Activated T-helper 1 cell treated with anti-CD3 and anti-CD28 coated beads, Interleukin-2, amount 50 U/mL, for 16 hours (primary cell): ENCODE measurements at places on chromosomes 4 and X.

- no peak for DNase-seq
These were observed 44.1 kb upstream of the UPRT start for GRCh38 chrX:75229774-75230173.

- DNase-seq, result no peak
These were observed 545.2 kb downstream of the C4orf33 start for GRCh38 chr4:129641179-129641578.

GRCh38 chr4:61079427-61079826, 120.7 kb upstream of the ADGRL3 start:
- no peak for DNase-seq

DNA sequence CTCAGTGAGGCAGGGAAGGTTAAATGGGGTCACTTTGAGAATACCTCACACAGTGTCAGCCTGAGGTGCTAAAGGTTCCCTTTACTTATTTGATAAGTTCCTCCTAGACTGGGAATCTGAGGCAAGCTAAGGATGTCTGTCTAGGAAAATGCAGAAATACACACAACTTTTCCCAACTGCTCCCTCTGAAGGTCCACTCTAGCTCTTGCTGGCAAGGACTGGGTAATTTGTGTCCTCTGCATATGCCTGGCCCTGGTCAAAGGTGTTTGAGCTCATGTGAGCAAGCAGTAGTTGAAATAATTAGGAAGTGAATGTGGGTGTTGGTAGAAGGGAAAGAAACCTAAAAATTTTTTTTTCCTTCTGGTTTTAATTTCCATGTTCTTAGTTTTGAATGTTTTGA, 21.3 kb downstream of the TXLNG start:
- no peak for DNase-seq

DNA sequence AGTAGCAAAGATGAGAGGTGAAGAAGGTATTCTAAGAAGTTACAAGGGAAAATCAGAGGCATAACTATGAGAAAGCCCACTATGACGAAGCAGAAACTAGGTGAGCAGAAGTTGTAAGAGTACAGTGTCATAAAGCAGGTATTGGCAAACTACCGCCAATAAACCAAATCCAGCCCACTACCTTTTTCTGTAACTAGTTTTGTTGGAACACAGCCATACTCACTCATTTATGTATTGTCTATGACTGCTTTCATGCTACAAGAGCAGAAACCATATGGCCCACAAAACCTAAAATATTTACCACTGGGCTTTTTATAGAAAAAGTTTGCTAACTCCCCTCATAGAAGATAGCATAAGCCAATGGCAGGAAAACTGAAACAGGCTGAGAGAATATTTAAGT, 31.8 kb upstream of the ZCCHC13 start:
- DNase-seq, result no peak

- no peak for DNase-seq
These were observed 261.1 kb upstream of the GATB start for GRCh38 chr4:152021788-152022438.

- no peak for DNase-seq
These were observed 16.5 kb upstream of the CLCN4 start for GRCh38 chrX:10140264-10140663.

- no peak for DNase-seq
These were observed 638.1 kb upstream of the AGA start for GRCh38 chr4:178080312-178080711.

- DNase-seq, result no peak
These were observed 20.7 kb downstream of the FRMPD3 start for GRCh38 chrX:107470198-107470597.

GRCh38 chrX:16931371-16931770, 15.1 kb upstream of the REPS2 start:
- no peak for DNase-seq

GRCh38 chr4:179709961-179710624, 2267.9 kb upstream of the AGA start:
- DNase-seq, result no peak

GRCh38 chr4:139942241-139942640, 211.7 kb downstream of the MAML3 start:
- DNase-seq, result no peak

GRCh38 chrX:153600032-153600373, 1.1 kb upstream of the CCNQ start:
- DNase-seq, result no peak

GRCh38 chrX:72050011-72050410, 81.7 kb downstream of the RTL5 start:
- DNase-seq, result no peak

DNA sequence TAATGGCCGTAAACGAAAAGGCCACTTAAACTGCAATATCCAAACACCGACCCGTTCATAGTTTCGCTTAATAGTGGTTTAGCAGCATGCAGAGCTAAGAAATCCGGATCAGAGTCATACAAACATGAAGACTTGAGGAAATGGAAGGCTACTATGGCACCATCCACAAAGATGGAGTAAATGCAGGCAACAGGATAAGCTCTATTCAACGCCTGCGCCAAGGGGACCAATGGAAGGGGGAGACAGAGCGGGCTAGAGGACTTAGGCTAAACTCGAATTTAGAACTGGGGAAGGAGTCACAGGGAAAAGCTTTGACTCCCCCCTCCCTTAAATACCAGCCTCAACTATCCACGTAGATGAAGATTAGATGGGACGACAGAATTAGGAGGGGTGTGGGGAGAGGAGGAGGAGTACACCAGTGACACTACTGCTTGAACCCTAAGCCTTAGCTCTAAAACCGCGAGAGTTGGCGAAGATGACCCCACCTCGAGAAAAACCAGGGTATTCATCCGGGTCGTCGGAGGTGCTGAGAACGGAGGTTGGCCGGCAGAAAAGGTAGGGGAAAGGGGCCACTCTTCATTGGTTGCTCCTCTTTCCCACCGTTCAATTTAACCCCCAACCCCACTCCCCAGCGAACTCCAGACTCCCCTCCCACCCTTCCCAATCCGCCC, 3.5 kb downstream of the HUWE1 start:
- DNase-seq, result peak; percentile 7

- no peak for DNase-seq
These were observed 9.3 kb upstream of the CEP135 start for GRCh38 chr4:55939421-55939820.

DNA sequence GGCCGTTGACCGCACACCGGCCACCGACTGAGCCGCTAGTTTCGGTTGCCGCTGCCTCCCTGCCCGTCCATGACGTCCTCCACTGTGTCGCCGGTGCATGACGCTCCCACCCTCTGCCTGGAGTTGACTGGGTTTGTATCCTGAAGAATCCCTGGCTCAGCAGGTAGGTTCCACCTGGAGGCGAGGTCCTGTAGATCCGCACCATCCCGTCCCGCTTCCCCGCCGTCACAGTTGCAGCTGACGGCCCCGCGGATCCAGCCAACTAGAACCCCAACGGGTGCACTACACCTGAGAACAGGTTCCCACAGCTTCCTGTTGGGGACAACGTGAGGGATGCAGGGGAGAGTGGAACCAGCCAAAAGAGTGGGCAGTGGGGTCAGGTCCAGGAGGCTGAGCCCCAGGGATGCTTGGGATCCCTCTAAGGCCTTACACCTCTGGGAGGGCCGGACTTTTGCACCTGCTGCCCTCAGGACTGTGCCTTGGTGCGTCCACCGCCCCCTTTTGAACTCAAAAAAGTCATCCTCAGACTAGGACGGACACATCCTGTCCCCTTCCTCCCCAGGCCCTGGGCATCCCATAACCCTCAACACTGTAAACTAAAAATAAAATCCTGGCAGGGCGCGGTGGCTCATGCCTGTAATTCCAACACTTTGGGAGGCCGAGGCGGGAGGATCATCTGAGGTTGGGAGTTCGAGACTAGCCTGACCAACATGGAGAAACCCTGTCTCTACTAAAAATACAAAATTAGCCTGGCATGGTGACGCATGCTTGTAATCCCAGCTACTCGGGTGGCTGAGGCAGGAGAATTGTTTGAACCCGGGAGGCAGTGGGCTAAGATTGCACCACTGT, 1.1 kb upstream of the SLBP start:
- no peak for DNase-seq

- DNase-seq, result no peak
These were observed 38.2 kb upstream of the PLAC8 start for GRCh38 chr4:83152746-83153145.

GRCh38 chr4:4658052-4658451, 116.2 kb upstream of the STX18 start:
- no peak for DNase-seq

DNA sequence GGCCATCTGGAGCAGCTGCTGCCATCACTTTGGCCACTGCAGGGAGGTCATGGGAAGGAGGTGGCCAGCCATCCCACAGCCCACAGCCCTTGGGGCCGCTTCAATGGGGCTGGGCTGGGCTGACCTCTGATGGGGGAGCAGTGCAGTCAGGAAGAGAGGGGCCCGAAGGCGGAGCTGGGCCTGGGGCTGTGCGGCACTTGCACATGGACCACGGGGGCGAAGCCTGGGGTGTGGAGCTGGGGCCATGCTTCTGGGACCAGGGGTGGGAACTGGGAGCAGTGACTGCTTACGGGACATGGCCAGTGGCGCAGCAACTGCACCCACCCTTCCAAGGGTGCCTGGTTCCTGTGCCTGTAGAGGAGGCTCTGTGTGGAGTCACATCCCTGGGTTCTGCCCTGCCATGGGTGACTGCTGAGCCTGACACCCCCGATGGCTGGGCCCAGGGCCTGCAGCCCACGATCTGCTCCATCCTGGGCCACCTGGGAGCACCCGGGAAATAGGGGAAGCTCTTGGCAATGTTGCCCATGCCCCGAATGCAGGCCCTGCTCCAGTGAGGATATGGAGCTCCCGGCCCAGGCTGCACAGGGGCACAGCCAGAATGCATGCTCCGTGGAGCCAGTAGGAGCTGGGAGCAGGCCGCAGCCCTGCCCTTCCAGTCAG, 22.4 kb upstream of the SULT1B1 start:
- DNase-seq, result no peak

DNA sequence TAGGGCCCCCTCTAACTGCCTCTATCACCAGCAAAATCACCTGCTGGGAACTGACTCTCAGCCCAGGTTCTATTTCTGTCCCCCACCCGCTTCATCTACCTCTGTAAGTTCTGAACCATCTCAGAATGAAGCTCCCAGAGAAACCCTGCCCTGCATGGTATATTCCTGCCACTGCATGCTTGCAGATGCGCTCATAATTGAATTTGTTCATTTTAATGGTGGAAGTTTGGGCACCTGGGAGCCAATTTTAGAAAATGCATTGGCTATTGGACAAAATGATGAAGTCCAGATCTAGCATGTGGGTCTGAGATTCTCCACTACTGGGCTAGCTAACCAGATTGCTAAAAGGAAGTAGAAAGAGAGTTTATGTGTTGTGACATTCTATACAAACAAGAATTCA, 28.6 kb upstream of the SLC10A4 start:
- DNase-seq, result no peak

- no peak for DNase-seq
These were observed 33.9 kb downstream of the AFF2 start for GRCh38 chrX:148534291-148534690.

- DNase-seq, result no peak
These were observed 178.7 kb downstream of the SLIT2 start for GRCh38 chr4:20430259-20430941.

GRCh38 chrX:29315931-29316330, 728.7 kb downstream of the IL1RAPL1 start:
- DNase-seq, result no peak

DNA sequence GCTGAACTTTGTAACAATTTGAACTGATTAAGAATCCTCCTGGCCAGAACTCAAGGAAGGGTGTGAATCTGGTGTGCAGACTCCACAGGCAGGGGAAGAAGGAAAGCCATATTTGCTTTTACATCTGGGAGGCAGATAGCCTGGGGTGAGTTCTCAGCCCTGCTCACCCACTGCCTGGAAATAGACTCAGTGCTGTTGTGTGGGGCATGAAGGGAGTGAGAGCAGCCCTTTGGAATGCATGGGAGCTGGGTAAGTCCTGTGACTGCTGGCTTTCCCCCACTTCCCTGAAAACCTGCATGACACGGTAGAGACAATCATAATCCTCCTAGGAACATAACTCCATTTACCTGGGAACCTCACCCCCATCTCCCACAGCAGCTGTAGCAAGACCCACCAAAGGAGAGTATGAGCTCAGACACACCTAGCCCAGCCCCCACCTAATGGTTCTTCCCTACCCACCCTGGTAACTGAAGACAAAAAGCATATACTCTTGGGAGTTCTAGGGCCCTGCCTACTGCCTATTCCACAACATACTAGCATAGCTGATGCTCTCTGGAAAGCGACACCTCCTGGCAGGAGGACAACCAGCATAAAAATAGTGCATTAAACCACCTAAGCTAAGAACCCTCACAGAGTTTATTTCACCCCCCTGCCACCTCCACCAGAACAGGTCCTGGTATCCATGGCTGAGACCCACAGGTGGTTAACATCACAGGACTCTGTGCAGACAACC, 59.3 kb upstream of the UBQLN2 start:
- DNase-seq, result no peak

- DNase-seq, result no peak
These were observed 47.3 kb upstream of the NSG1 start for GRCh38 chr4:4339504-4340085.

DNA sequence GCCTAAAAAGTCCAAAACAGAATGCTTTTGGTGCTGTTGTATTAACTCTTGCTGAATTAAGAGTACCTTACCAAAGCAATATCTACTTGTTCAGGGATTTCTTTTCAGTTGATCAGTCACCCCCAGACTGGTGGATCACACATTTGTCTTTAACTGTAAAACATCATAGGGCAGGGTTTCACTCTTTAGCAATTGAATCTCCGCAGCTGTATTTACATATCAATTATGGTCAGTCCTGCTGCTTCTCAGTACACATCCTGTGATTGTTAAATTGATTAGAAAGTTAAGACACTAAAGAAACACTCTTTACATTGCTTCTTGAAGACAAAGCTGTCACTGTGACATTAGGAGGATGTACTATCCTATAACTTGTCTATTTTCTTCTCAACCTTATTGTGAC, 277.1 kb upstream of the ADGRL3 start:
- no peak for DNase-seq

DNA sequence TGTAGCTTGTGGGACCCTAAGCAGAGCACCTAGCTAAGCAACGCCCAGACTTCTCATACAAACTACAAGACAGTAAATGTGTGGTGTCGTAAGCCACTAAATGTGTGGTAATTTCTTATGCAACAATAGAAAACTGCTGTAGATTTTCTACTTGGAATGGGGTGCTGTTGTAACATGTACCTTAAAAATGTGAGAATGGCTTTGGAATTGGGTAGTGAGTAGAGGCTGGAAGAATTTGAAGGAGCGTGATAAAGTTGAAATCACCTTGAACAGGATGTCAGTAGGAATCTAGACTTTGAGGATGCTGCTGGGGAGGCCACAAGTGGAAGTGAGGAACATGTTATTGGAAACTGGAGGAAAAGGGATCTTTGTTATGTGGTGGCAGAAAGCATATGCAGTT, 43.2 kb upstream of the FUNDC1 start:
- DNase-seq, result no peak
